ENCODE measurements at places on chromosomes 2 and 18.

GRCh38 chr18:27585602-27586173 is 400.6 kb upstream of the CHST9 start:
- DNase-seq: no peak

DNA sequence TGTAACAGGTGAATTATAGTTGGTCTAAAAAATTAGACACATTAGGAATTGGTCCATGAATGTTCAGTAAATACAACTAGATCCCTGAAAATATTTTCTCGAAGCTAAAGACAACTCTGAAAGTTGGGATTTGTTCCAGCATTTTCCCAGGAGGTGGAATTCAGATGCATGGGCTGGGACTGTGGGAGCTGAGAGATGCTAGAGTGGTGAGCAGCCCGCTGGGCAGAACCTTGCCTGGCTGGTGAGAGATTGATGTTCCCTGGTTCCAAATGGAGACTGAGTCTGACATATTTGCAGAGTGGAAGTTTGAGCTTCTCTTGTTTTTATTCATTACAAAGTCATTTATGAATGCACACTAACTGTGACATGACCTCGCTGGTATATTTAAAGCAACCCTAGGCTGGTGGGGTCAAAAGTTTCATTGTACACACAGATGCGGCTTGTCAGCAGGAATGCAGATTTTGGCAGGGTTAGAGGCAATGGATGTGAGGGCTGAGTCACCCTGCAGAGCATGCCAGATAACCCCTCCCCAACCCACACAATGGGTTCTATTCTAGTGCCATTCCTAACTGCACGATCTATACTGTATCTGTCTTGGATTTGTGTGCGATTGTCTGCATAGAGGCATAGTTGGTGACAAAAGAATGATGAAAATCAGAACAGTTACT is 23.5 kb upstream of the TMEM178A start:
- DNase-seq: no peak

DNA sequence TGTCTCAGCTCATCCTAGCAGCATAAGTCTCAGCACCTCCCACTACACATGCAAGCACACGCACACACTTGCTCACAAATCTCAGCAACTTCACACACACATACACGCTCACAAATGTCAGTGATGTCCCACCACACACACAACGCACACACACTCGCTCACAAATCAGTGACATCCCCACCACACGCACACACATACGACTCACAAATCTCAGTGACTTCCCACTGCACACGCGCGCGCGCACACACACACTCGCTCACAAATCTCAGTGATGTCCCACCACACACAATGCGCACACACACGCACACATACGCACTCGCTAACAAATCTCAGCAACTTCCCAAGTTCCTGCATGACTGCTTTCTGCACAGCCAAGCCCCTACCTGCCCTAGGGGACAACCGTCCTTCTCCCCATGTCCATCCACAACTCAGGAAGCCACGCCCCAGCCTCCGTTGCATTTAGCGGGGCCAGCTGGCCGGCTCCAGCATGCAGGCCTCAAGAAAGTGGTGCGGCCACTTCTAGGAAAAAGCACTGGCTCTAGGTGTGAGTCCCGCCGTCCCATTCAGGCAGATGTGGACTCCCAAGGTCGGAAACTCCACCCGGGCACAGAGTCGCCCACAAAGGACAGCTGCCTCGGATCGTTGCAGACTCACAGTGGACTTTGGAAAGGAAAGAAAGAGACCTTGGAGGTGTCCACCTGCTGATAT is 180.1 kb upstream of the SALL3 start:
- DNase-seq: no peak

GRCh38 chr18:46764586-46764985 is 7.7 kb upstream of the ST8SIA5 start:
- DNase-seq: no peak

- DNase-seq: no peak
These were observed 9.0 kb upstream of the ATRAID start for GRCh38 chr2:27202854-27203253.

GRCh38 chr18:59927246-59927825 is 27.5 kb downstream of the PMAIP1 start:
- DNase-seq: no peak

- DNase-seq: no peak
These were observed 149.7 kb upstream of the PIK3C3 start for GRCh38 chr18:41805341-41805740.

DNA sequence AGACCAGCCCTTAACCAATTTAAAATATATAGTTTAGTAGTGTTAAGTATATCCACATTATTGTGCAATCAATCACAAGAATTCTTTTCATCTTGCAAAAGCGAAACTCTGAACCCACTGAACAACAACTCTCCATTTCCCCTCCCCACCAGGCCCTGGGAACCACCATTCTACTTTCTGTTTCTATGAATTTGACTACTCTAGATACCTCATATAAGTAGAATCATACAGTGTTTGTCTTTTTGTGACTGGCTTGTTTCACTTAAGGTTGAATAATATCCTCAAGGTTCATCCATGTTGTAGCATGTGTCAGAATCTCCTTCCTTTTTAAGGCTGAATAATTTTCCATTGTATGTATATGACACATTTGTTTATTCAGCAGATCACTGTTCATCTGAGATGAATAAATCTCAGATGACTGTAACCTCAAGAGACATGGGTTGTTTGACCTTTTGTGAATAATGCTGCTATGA is 8.1 kb upstream of the SOS1 start:
- no peak for DNase-seq

Data from effector memory CD4-positive, alpha-beta T cell (primary cell).